ENCODE measurements at places on chromosomes 12 and 14.

DNA sequence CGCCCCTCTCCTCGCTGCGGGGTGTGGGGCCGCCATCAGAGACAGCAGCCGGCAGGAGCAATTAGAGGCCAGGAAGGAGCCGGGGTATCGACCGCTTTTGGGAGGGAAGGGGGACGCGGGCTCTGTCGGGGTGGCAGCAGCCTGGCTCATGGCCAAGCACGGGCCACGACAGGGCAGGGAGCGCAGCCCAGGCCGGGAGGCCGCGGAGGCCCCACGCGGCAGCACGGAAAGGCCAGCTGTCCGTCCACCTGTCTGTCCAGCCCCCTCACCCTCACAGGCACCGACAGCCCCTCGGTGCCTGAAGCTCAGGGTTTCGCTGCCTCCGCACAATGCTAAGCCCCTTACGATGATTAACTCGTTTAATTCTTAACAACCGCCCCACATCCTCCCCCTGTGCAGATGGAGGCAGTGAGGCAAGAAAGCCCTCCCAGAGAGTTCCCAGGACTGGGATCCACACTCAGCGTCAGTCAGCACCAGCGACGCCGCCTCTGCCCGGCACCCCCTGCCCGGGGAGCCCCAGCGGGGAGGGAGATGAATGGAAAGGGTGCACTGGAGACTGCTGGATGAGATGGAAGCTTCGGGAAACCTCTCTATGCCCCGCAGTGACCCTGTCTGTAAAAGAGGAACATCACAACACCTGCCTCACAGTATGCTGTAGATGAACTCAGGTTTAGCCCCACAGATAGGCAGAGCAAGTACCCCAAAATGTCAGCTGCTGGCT lies 23.7 kb downstream of the NCOR2 start:
- no peak for DNase-seq

- no peak for DNase-seq
Measured at GRCh38 chr12:99267038-99267437, 380.5 kb upstream of the GARIN6 start.

DNA sequence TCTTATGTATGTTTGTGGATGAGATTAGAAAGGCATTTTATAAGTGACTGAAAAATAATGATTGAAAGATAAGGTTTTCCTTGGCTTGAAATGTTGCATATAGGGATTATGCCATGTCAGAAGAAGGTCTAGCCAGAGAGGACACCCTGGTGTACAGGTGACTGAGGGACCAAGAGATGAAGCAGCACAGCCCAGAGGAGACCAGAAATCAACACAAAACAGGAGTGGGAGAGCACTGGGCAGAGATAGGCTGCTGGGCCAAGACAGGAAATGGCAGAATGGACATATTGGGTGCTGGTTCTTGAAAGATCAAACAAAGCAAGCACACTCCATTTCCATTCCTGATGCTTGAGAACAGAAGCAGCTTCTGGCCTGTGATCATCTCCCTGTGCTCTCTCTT lies 24.4 kb upstream of the FRMD6 start:
- no peak for DNase-seq

DNA sequence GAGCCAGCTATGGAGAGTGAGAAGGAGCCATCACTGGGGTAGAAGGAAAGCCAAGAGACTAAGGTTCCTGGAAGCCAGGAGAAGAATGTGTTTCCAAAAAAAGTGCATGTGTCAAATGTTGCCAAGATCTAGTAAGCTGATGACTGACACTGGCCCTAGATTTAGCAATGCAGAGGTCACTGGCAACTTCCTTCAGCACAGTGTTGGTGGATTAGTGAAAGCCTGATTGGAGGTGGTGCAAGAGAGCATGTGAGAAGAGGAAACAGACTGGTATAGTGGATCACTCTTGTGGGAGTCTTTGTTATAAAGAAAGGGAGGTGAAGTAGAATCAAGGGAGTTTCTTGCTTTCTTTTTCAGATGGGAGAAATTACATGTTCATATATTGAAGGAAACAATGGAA lies 34.1 kb upstream of the CHGA start:
- DNase-seq, result peak; percentile 39

DNA sequence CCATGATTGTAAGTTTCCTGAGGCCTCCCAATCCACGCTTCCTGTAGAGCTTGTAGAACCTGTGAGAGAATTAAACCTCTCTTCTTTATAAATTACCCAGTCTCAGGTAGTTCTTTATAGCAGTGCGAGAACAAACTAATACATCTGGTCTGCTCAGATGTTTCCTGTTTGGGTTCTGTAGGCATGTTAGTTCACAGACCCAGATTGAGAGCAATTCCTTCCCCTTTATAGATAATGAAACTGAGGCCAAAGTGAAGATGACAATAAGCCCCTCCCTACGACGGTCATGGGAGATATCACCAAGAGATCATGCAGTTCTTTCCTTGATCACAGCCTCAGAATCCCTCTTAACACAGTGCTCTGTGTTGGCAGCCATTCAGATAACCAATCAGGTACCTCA lies 76.5 kb upstream of the CLMN start:
- DNase-seq, result no peak

- DNase-seq, result peak; percentile 51
Measured at GRCh38 chr12:79127271-79127751, 262.7 kb downstream of the SYT1 start.

DNA sequence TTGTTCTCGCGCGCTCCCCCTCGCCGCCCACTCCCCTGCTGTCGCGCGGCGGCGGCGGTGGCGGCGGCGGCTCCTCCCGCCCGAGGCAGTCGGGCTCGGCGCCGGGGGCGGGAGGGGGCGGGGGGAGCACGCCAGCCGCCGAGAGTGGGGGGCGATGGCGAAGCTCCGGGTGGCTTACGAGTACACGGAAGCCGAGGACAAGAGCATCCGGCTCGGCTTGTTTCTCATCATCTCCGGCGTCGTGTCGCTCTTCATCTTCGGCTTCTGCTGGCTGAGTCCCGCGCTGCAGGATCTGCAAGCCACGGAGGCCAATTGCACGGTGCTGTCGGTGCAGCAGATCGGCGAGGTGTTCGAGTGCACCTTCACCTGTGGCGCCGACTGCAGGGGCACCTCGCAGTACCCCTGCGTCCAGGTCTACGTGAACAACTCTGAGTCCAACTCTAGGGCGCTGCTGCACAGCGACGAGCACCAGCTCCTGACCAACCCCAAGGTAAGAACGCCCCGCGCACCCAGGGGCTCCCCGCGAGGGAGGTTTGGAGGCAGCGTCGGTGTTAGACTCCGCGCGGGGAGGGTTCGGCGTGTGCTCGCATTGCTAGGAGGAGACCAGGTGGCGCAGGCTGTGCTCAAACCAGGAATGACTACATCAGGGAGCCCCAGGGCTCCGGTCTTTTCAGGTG lies 629 bp downstream of the KCNMB4 start:
- DNase-seq, result peak; percentile 63

- DNase-seq, result peak; percentile 82
Measured at GRCh38 chr12:56079723-56080555, at the start of gene ERBB3. Gene ERBB3 (plus strand): TSS chr12:56080165. CDS start chr12:56080301, 136 bp downstream.

GRCh38 chr12:11762723-11763326 lies 113.4 kb downstream of the ETV6 start:
- no peak for DNase-seq

DNA sequence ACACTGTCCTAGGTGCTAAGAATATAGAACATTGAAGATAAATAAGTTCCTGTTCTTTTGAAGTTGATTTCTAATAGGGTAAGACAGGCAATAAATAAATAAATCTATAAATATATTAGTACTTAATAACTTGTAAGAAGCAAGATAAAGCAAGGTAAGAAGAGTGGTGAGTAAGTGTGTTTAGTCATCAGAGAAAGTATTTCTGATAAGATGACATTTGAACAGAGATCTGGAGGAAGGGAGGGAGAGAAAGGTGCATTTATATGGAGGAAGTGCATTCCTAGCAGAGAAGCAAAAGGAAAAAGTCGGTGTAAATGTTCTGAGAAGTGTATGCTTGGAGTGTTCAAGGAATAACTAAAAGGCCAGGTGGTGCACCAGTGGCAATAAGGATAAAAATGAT lies 184.4 kb upstream of the GRIP1 start:
- no peak for DNase-seq

DNA sequence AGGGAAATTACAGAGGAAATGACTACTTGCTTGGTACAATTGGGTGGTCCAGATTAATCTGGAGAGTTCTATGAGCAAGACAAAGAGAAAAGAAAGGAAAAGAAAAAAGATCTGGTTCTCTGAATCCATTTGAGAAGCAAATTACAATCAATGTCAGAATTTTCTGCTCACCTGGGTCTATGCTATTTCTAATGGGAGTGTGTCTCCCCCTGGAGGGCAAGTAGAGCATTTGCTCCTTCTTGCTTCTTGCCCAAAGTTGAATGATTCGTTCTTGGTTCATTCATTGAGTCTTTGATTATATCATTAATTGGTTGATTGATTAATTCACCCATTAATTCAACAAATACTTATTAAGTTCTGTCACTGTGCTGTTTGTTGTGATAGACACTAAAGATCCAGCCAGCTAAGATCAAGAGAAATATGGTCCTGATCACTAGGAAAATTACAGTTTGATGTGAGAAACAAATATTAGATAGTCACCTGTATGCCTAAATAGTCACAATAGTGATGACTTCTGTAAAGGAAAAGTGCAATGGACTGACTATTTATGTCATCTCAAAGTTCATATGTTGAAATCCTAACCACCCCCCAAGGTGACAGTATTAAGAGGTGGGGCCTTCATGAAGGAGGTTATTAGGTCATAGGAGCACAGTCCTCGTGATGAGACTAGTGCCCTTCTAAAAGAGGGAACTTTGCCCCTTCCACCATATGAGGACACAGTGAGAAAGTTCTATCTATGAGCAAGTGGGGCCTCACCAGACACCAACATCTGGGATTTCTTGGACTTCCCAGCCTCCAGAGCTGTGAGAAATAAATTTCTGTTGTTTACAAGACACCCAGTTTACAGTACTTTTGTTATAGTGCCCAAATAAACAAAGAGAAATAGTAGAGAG lies 8.0 kb upstream of the ASB8 start:
- peak; percentile 77 for DNase-seq

DNA sequence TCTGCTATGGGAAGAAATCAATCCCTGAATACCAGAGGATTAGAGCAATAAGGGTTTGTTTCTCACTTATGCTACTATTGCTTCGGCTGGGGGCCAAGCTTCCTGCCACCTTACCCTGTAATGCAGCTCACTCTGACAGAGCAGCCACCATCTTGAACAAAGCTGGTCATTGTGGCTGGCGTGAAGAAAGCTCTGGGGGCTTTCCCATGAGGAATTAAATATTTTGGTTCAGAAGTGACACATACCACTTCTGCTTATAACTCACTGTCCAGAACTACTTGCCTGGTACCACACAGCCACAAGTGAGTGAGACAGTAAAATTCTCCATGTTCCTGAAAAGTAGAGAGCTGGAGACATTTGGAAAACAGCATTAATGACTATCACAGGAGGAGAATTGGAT lies 82.6 kb downstream of the GALNT8 start:
- no peak for DNase-seq

DNA sequence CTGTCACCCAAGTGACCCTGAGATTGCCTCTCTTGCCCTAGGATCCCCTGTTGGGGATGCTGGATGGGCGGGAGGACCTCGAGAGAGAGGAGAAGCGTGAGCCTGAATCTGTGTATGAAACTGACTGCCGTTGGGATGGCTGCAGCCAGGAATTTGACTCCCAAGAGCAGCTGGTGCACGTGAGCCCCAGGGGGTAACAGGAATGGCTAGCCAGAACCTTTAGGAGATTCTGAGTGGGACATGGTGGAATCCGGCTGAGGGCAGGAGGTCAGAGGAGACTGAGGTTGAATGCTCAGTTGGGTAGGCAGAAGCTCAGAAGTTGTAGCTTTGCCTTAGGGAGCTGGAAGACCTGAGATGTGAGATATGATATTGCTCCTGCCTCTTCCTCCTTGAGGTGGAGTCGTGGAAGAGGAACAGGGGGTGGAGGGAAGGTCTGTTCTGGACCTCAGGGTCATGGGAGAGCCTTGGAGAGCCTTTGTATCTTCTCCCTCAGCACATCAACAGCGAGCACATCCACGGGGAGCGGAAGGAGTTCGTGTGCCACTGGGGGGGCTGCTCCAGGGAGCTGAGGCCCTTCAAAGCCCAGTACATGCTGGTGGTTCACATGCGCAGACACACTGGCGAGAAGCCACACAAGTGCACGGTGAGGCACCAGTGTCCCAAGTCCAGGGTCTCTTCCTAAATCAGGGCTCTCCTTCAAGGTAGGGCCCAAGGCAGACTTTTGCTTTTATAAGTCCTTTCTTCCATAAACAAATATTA lies 6.3 kb downstream of the GLI1 start:
- no peak for DNase-seq

- DNase-seq, result no peak
Measured at GRCh38 chr14:25014440-25014839, 35.5 kb downstream of the STXBP6 start.

DNA sequence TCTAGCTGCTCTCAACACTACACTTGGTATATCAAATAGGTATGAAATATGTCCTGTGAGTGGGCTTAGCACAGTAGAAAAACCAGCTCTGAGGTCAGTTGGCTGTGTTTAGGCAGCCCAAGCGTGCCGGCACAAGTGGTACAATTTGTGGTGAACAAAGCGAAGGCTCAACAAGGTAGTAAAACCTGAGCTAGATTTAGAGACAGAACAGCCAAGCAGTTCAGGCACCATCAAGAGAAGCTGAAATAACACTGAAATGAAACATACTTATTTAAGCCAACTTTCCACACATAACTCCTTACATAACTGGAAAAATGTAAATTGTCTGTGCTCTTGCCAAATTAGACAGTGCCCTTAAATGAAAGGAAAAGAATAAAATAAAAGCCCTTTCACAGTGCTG lies 596.8 kb upstream of the FBXO33 start:
- no peak for DNase-seq

GRCh38 chr14:24673534-24674203 lies 39.7 kb upstream of the GZMB start:
- DNase-seq, result peak; percentile 74

DNA sequence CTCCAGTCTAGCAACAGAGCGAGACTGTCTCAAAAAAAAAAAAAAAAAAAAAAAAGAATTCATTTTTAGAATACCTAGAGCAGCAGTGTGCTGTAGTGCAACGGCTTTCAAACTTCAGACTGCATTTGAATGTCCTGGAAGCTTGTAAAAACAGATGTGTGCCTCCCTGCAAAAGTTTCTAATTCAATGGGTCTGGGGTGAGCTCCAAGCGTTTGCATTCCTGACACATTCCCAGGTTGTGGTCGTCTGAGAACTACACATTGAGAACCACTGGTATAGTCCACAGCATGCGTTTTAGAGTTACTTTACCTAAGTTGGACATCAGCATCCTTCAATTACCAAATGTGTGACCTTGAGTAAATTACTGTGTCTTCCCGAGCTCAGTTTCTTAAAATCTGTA lies 816.8 kb downstream of the NRXN3 start:
- no peak for DNase-seq

All from NB4 (cell line).